Stimulated activated CD4-positive, alpha-beta T cell treated with anti-CD3 and anti-CD28 coated beads, Interleukin-15, amount 100 ng/mL, for 1 hour (primary cell): ENCODE measurements at places on chromosomes 3 and 15.
A peak's percentile ranks its signal among the peaks of the same experiment; 100 is the strongest.

- no peak for DNase-seq
Observed at GRCh38 chr3:103918336-103918735, 1448.4 kb upstream of the ALCAM start.

DNA sequence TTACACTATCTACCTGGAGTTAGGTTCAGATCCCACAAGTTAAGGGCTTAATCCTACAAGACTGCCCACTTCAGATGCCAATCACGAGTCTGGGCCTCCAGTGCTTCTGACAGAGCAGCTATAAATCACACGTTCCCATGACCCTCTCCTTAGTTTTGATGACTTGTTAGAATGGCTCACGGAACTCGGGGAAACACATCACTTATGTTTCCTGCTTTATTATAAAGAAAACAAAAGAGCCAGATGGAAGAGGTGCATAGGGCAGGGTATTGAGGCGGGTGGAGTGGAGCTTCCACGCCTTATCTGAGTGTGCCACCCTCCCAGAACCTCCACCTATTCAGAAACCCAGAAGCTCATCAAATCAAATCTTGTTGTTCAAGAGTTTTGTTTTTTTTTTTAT lies 170.8 kb downstream of the MOBP start:
- no peak for DNase-seq

DNA sequence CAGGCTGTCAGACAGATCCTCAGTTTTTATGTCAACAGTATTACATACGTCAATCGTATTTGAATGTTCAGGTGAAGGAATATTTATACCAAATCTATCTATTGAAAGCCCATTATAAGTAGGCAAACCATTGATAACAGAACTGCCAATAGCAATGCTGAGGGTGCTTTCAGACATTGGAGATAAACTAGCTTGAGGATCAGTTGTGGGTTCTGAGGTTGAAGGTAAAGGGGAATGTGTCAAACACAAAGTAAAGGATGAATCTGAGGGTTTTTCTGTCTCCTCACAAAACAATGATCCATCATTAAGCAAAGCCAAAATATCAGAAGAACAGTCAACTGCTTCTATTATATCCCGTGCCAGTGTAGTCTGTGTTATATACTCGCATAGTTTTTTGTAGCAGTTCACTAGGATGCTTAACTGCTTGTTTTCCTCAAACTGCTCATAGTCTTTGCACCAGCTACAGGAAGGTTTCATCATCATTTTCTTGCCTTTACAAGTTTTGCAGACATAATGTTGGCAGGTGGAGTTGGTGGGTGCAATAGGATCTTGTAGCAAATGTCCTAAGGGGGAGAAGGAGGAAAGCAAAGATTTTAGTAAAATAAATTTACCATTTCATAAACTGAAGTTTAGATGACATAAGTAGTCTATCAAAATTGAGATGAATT lies 43.8 kb downstream of the MSL2 start:
- no peak for DNase-seq

- DNase-seq: no peak
Observed at GRCh38 chr3:133891662-133892378, 3.9 kb downstream of the RAB6B start.

DNA sequence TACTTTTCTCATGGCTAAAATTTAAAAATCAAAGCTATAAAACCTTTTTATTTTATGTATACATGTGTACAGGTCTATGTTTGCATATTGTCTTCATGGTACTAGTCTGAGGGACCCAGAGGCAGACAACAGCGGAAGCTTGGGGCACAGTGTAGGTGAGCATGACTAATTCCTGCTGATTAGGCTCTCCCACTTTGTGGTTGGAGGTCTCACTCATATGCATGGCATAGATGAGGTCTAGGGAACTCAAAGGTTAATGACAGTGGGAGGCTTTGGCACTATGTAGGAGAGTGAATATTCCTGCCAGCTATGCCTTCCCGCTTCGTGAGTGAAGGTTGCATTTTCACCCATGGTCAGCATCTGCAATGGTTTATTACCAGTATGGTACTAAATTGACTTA lies 47.5 kb upstream of the AADACL2 start:
- no peak for DNase-seq

GRCh38 chr3:42020684-42021307 lies 58.9 kb upstream of the ULK4 start:
- DNase-seq: no peak

GRCh38 chr3:55601366-55602080 lies 114.4 kb upstream of the WNT5A start:
- no peak for DNase-seq

DNA sequence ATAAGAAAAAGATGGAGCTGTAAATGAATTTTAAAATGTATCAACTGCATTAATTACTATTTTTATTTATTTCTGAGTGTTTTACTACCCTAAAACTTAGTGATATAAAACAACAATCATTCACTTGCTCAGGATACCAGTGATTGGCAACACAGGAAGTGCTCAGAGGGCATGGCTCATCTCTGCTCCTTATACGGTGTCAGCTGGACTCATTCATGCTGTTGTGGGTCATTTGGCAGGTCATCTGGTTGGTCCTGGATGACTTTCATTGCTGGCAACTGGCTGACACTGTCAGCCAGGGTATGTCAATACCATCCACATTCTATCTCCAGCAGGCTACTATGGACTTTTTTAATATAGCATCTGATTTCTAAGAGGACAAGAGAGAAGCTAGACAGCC lies 689.6 kb upstream of the NECTIN3 start:
- no peak for DNase-seq

DNA sequence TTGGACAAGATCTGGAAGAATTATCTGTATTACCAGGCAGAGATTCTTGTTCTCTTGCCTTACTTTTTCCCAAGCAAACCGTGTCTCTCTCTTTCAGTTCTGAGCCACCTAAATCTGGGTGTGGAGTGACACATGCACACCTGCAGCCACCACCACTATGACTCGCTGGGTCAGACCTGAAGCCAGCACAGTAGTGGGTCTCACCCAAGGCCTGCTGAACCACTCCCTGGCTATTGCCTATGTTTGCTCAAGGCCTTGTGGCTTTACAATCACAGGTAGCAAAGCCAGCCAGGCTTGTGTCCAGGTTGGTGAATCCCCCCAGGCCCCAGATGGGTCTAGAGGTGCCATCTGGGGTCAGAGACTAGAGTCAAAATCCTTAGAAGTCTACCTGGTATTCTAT lies 28.7 kb upstream of the COPB2 start:
- DNase-seq: no peak

GRCh38 chr15:36323615-36324014 lies 255.8 kb upstream of the CDIN1 start:
- no peak for DNase-seq

GRCh38 chr15:64400583-64400982 lies 12.9 kb downstream of the TRIP4 start:
- no peak for DNase-seq

- DNase-seq: no peak
Observed at GRCh38 chr15:76335307-76336253, 993 bp upstream of the ISL2 start.

GRCh38 chr3:18556503-18557135 lies 131.5 kb upstream of the SATB1 start:
- peak; percentile 35 for DNase-seq

GRCh38 chr3:30914696-30915095 lies 20.2 kb upstream of the GADL1 start:
- DNase-seq: no peak

- DNase-seq: no peak
Observed at GRCh38 chr3:134291319-134292254, 40.9 kb upstream of the RYK start.

- no peak for DNase-seq
Observed at GRCh38 chr3:8220291-8220690, 281.3 kb upstream of the LMCD1 start.

DNA sequence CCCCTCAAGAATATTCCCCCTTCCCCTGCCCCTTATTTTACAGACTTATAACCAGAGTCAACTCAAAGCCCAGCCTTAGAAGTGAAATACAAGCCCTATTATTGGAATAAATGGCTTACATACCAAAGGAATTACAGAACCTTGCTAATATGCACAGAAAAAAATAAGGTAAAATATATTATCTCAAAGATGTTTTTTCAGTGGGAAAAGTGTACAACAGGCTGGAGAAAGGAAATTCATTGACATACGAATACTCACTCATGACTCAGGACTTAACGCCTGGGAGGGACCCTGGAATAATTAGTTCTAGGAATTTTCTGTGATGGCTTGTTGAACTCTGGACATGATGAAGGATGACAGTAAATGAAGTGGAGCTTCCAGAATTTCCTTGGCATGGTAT lies 27.0 kb downstream of the ARL14 start:
- DNase-seq: no peak

GRCh38 chr15:52164631-52165265 lies 26.4 kb downstream of the GNB5 start:
- no peak for DNase-seq

- no peak for DNase-seq
Observed at GRCh38 chr3:112093180-112093522, 7.0 kb downstream of the C3orf52 start.

GRCh38 chr15:73839699-73840377 lies 33.5 kb upstream of the TBC1D21 start:
- no peak for DNase-seq

- DNase-seq: no peak
Observed at GRCh38 chr3:19149368-19149767, 1.1 kb downstream of the KCNH8 start.

- no peak for DNase-seq
Observed at GRCh38 chr3:98003306-98003969, 31.2 kb upstream of the RIOX2 start.

DNA sequence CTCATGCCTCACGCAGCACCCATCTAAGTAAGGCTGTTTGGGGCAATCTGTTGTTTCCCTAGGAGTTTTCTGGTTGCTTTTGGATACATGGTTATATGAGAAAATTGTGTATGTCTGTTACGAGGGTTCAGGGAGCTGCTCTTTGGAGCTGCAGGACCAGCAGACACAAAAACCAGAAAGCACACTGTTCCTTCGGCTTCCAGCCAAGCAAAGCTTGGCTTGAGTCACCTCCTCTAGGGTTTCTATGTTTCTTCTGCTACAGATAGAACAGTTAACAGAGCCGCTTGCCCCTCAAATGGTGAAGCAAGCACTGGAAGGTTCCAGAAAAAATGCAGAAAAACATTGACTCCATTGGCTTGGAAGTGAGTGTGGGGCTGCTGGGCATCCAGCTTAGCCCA lies 49.2 kb upstream of the CTDSPL start:
- DNase-seq: no peak

- no peak for DNase-seq
Observed at GRCh38 chr3:65762235-65762580, 276.5 kb downstream of the MAGI1 start.

DNA sequence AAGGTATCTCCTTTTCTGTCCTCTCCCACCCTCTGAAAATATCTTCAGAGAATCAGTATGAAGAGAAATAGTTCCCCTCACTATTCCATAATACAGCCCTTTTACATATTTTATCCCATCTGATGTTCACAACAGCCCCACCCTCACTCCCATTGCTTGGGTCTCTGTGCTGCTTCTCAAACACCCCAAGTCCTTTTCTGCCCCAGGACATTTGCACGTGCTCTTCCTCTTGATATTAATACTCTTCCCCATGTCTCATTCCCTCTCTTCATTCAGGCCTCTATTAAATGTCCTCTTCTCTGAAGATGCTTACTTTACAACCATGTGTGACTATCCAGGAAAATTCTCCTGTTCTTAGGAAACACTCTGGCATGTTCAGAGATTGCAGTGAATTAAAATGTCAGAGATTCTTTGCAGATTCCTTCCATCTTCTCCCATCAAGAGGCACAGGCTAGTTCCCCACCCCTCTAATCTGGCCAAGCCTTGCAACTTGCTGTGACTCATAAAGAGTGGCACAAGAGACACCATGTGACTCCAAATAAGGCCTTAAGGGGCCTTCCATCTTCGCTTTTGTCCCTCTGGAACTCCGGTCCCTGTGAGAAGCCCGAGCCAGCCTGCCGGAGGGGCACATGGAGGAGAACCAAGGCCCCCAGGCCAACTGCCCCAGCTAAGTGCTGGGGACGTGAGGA lies 128.5 kb downstream of the CHSY1 start:
- no peak for DNase-seq

DNA sequence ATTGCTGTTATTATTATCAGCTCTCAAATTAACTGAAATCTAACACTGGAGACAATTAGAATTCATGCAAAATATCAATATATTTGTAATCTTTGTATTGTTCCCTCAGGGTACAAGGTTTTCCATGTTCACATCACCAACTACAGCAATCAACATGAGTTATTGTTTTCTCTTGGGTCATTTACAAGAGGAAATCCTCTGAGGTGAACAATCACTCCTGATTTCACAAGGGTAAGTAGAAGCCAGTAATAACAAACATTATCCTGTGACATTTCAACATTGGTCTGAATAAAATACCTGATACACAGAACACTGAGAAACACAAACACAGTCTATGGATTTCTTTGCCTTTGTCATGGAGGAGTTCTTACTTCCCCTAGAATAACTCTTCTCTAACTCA lies 174.0 kb downstream of the SUCNR1 start:
- no peak for DNase-seq

GRCh38 chr15:67883234-67883773 lies 43.5 kb upstream of the RNU6-1 start:
- no peak for DNase-seq

GRCh38 chr3:32508711-32509110 lies 6.1 kb upstream of the CMTM6 start:
- DNase-seq: no peak

GRCh38 chr3:189365609-189366564 lies 194.1 kb downstream of the TPRG1 start:
- no peak for DNase-seq

- DNase-seq: no peak
Observed at GRCh38 chr3:190877925-190878324, 15.4 kb upstream of the GMNC start.

DNA sequence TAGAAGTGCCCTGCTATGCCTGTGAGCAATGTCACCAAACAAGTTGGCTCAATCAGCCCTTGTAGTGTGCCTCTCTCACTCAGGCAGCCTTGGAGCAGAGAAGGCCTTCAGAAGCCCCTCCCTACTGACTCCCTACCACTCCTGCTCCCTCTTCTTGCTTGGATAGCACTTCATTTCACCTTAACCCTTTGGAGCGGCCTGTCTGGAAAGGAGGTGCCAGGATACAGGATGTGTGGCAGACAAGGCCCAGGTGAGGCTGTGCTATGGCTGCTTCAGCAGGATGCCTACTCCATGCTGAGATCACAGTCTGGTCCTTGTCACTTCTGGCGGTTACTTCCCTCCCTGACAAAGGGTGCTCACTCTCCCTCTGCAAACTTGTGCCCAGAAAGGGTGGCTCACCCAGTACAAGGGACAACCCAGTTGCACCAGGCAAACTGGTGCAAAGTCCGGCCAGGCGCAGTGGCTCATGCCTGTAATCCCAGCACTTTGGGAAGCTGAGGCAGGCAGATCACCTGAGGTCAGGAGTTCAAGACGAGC lies 1.1 kb downstream of the MON1A start:
- DNase-seq: no peak
